ENCODE measurements at places on chromosomes 5 and 9. TPM values are rescaled to one million over a fixed set of nuclear protein-coding genes. Genes with fewer than 3 reads are reported as not detected.

FOXD4L6 gene
- not detected for polyA plus RNA-seq

SPINK7 gene
- polyA plus RNA-seq, result 0.82 TPM

MXD3 gene
- 26.2 TPM for polyA plus RNA-seq

FIBCD1 gene
- 0.49 TPM for polyA plus RNA-seq

SYNPO gene
- 109 TPM for polyA plus RNA-seq

TOMM5 gene
- polyA plus RNA-seq, result 128 TPM

PPP3R2 gene
- not detected for polyA plus RNA-seq

GRCh38 chr5:56158331-56158960, 74.7 kb downstream of the ANKRD55 start:
- DNase-seq, result no peak

GRCh38 chr5:9956725-9957124, 293.0 kb downstream of the ATPSCKMT start:
- DNase-seq, result no peak

DNA sequence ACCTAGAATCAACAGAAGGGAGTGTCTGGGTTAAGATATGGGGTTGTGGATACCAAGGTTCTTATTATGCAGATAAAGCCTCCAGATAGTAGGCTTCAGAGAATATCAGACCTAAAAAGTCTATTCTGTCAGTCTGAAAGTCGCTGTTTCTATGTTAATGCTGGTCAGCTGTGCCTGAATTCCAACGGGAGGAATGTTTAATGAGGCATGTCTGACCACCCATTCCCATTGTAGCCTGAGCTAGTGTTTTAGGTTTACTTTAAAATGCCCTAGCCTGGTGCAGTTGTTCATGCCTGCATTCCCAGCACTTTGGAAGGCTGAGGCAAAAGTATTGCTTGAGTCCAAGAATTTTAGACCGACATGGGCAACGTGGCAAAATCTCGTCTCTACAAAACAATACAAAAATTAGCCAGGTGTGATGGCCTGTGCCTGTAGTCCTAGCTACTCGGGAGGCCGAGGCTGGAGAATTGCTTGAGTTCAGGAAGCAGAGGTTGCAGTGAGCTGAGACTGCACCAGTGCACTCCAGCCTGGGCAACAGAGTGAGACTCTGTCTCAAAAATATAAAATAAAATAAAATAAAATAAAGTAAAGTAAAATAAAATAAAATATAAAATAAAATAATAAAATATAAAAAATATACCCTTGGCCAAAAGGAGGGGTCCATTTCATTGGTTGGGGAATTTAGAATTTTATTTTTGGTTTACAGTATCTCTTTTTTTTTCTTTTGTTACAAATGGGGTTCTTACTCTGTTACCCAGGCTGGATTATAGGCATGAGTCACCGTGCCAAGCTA, 7.8 kb upstream of the SOX30 start:
- no peak for DNase-seq

DNA sequence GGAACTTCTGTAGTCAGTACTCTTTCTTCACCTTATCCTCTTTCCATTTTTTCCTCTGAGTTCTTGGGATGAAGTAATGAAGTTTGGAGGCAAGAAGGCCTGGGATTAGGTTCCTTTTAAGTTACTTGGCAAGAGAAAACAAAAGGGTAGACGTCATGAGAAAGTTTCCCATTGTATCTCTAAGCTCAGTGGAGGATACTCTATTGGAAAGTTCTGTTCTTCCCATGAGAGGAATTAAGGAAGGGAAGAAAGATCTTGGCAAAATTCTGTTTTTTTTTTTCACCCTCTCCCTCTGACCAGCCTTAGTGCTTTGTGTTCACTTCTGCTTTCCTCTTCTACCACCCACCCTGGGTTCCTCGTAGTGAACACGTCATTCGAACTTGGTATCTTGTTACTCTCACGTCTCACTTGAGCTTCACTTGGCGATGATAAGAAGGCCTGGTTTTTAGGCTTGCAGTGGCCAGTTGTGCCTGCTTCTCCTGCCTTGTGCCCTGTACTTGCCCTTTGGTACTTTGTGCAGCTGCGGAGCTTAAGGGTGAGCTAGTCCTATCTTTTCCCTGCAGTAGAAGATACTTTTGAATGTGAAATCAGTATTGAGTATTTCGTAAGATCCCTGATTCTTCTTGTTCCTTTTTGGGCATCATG, 67.0 kb downstream of the ARHGAP26 start:
- no peak for DNase-seq

DNA sequence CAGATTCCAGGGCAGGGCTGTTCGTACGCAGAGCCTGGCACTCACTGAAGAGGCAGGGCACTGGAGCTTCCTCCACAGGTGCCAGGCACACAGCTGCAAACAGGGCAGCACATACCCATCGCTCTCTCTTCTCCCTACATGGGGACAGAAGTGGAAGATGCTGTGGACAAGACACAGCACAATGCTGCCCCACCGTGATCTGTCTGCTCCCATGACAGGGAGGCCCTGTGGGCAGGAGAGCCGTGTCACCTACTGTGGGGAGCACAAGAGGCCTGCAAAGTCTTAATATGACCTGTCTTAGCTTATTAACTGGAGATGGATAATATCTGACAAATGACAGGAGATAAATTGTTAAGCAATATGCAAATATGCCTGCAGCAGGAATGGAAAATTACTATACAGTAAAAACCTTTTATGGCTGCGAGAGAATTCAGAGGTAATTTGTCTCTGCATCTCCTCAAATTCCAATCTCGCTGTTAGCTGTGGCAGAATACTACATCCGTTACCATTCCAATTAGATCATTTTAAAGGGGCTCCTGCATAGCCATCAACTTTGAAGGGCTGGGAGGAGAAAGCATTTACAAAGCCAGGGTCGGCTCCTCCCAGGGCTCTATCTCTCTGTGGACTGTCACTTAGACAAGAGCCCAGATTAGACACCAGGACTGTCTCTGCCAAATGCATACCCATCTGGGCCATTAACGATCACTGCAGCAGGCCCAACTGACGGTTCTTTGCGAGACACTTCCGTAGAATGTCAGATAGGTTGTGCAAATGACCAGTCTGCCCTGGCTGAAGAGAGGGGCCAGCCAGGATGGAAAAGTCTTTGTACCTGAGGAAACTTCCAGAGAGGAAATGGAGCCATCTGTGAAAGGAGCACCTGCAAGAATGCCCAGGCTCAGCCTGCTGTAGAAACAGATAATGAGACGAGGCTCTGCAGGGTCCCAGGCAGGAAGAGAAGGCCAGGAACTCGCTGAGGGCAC, 90.7 kb upstream of the FSTL4 start:
- DNase-seq, result no peak

- DNase-seq, result no peak
Observed at GRCh38 chr5:1723957-1724821, 75.4 kb downstream of the MRPL36 start.

- no peak for DNase-seq
Observed at GRCh38 chr5:124103671-124104070, 591.7 kb downstream of the CSNK1G3 start.

DNA sequence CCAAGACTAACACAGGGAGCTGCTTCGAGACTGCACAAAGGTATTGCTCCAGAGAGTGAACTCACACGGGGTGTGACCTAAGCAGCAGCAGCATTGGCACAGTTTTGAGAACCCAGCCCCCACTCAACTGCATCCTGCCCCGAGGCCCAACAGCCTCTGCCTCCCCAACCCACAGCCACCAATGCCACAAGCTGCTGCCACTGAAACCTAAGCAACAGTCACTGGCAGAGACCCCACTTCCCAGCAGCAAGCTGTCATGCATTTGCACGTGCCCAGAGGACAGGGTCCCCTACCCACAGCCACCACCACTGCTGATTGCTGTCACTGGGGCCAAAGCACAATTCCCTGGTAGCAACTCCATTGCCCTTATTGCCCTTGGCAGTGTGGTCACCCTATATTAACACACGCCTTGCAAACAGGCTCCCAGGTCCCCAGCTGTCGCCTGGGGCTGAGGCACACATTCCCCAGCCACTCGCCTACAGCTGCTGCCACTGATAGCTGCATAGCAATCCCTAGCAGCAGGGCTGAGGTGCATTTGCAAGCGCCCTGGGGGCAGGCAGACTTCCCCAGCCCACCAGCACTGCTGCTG, 141.0 kb downstream of the AGTPBP1 start:
- DNase-seq, result no peak

GRCh38 chr5:138573949-138574670, 1.1 kb downstream of the HSPA9 start:
- DNase-seq, result no peak

GRCh38 chr9:131178926-131179325, 53.5 kb downstream of the NUP214 start:
- no peak for DNase-seq

DNA sequence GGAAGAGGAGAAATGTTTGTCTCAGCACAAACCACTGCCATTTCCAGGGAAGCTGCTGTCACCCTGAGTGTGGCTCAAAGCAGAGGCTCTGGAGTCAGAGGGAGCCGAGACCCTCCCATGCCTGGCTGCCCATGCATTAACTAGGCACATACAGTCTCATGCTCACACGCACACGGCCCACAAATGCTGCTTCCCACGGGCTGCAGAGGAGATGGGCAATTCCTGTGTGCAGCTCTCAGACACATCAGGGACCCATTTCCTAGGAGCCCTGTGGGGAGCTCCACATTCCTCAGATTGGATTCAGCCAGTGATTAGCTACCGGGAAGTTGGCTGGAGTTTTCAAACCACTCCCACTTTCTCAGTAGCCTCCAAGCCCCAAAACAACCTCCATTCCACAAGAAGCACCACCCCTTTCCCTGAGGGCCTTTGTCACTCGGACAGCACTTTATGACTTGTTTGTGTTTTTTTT, 9.1 kb upstream of the PTGES start:
- DNase-seq, result peak; percentile 49

DNA sequence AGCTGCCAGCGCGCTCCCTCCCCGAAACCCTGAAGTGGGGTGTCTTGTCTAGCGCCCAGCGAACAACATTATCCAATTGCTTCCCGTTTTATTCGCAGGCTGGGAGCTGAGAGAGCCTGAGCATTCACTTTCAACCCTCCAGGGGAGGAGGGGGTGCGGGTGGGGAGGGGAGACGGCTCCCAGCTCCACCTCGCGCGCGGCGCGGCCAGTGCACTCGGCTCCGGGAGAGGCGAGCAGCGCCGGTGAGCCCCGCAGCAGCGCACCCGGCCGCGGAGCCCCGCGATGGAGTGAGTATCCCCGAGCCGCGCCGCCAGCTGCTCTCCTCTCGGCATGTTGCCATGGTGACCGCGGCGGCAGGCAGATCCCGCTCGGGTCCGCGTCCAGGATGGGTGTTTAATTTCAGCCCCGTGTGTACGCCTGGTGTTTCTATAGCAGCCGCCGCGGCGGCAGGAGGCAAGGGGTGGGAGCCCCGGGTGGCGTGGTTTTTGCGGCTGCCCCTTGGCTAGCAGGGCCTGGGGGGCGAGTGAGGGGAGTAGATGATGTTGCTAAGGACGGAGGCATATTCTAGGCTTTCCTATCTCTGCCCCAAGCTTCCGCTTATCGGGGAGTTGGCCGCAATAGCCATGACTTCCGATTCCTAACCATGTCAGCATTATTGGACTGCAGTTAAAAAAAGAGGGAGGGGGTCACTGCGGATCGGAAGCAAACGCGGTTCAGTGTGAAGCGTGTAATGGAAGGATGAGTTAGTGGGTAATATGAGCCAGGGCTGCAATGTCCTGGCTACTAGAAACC, 139.2 kb upstream of the PALM2AKAP2 start:
- peak; percentile 68 for DNase-seq

DNA sequence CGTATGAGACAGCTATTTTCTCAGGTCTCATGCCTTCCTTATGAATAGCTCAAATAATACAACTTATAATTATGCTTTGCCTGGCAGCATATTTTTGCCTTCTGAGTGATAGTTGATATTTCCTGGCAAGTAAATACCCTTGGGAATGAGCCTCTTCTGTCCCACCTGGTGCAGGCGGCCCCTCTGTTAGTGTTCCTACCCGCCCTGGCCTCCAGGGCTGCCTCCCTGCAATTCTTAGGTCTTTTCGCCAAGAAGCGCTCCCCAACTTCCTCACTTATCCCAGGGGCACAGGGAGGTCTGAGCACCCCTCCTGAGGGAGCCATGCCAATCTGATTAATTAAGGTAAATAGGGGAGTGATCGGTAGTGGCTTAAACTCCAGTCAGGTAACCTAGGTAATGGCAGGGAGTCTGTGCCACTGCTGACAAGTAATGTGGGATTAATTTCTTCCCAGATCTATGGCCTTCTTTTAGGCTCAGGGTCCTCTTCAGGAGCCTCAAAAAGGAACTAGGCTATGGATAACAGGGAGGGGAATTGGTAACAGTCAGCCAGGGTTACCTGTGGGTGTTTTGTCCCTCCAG, 81.5 kb downstream of the GALNT10 start:
- no peak for DNase-seq

DNA sequence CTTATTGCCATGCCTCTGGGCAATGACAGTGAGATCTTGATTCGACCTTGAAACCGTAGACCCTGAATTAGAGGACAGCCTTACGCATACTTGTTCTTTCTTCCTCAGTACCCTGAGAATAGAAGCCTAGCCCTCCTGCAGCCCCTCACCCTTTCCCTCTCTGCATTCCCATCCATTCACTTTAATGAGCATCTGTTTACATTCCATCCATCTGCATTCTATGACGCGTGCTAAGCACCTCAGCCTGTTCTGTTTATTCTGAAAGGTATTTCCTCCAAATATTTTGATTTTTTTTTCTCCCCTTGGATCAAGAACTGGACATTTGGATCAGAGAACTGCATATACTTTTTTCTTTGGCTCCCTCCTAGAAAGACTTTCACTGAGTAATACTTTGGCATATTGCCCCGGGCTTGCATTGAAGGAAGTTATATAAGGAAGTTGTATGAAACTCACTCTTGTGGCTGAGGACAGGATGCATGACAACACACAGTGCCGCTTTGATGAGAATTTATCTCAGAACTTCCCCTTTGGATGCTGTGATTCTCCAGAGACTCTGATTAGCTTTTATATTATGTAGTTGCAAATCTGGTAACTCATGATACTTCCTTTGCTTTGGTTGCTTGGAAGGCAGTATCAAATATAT, 15.7 kb downstream of the TMEM8B start:
- peak; percentile 60 for DNase-seq

- no peak for DNase-seq
Observed at GRCh38 chr5:80963966-80964481, 3.9 kb downstream of the RASGRF2 start.

GRCh38 chr5:1285883-1286291, 9.0 kb downstream of the TERT start:
- no peak for DNase-seq

DNA sequence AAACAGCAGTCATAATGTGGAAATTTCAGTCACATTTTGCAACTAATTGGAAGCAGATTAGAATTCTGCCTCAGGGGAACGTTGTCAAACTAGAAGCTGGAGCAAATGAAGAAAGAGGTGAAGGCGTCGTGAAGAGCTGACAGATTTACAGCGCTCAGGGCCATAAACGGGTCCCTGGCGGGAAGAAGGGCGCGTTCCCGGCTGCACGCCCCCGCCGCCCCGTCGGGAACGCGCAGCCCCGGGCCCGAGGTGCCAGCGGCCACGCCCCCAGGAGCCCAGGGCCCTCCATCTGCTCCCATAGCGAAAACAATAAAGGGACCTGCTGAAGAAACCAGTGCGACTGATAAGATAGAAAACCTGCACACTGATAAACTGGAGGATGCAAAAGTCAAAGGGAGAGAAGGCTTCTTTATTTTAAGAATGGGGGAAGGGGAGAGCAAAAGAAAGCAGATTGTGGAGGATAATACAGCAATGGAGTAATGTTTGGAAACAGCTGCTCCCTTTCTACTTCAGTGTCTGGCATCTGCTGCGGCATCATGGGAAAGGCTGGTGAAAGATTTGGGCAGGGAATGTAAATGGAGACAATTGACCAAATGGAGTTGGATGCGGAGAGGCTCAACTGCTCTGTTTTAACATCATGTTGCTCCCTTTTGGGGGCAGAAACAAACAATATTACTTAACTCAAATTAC, 11.1 kb downstream of the ZNF608 start:
- DNase-seq, result no peak

- DNase-seq, result no peak
Observed at GRCh38 chr9:95570646-95571045, 53.9 kb upstream of the PTCH1 start.

GRCh38 chr5:7815892-7816534, 34.9 kb downstream of the CFAP90 start:
- peak; percentile 65 for DNase-seq

Measured in renal pelvis (tissue), 12 donors.